ENCODE measurements at places on chromosomes 7 and 10.

DNA sequence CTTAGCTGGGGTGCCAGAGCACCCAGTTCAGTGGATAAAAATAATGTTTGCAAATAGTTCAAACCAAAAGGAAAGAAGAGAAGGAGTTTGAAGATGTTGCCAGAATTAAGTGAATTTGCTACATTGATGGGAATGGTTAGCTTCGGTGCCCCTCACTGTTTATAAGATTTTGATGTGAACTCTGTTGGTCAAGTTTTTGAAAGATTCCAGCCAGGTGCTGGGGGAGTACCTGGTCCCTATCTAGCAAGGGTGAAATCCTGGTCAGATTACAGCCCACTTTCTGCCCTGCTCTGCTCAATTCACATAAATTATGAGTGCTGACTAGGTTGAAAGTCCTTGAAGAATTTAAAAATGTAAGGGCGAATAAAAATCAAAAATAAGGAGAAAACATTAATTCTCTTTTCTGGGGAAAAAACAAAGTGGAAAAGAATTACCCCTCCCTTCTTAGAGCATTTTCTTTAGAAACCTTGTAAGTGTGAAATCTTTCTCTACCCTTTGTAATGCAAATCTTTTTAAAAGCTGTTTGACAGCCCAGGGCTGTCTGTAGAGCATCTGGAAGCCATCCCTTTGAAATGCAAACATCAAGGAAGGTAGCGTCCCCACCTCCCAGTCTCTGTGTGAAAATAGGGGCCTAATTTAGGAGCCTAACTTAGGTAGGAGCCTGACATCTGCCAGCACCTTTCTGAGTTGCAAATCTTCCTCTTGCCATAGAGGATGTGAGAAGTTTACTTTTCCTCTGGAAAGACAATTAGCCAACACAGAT lies 1.4 kb upstream of the GIMAP5 start:
- DNase-seq, result no peak

GRCh38 chr7:135537905-135538304 lies 19.8 kb upstream of the NUP205 start:
- DNase-seq, result no peak

DNA sequence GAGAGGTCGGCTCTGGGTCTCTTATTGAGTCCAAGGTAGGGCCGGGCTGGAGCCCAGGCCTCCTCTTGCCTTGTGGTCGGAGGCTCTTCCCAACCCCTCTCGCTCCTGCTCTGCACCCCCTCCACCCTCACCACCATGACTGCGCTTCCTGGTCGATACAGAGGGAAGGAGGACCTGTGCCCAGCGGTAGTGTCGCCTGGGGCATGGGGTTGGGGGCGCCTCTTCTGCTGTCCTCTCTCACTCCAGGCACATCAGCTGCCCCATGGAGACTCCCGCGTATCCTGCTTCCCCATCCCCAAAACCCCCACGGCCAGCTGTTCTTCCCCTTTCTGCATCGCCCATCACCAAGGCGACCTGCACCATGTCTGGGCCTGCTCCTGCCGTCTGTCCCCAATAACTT lies 44.4 kb downstream of the TMEM270 start:
- no peak for DNase-seq

GRCh38 chr10:78047314-78047891 lies 13.7 kb downstream of the RPS24 start:
- peak; percentile 89 for DNase-seq

DNA sequence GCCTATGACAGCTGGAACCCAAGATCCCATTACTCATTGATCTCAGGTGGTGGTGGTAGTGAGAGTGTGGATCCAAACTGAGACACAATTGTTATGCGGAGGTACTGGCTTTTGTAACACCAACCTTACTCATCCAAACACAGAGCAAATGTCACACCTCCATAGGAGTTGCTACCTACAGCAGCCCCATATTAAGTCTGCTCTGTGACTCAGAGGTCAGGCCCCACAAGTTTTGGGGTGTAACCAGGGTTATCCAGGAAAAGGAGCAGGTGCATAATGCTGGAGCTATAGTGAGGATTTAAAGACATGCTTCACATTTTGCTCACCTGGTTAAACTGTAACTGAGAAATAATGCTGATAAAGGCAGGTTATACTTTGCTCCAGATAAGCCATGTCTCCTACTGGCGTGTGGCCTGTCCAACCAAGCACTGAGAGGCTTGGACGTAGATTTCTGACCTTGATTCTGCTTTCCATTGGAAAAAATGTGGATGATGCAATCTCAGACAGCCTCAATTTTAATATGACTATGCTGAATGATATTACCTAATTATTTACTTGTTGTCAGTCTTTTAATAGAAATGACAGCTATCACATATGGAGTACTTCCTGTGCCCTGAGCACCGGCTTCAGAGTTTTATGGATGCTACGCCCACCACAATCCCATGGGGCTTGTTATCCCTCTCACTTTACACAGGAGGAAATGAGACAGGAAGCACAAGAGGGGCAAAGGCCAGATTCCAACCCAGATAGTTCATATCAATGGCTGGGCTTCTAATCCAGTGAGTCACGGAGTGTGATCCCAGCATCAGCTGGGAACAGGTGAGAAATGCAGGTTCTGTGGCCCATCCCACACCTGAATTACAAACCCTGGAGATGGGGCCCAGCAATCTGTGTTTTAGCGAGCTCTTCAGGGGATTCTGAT lies 181.3 kb downstream of the CHN2 start:
- DNase-seq, result peak; percentile 67

DNA sequence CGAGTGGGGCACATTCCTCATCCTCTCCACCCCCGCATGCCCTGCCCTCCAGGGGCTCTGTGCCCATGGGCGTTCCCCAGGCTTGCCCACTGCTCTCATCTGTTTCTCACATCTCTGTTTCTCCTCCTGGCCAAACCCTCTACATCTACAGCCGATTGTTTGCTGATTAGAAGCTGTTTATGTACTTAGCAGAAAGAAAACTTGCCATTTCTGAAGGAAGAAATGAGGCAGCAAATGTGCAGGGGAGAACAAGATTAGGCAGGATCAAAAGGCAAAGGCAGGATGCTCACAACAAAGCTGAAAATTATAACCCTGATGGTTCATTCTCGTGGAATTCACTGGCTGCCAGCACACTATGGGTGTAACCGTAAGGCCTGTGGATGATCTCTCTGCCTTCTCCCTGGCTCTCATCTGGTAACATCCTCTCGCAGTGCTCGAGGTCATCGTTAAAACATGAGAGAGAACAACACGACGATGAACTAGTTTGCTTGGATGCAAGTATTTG lies 111.6 kb upstream of the KLF14 start:
- no peak for DNase-seq

DNA sequence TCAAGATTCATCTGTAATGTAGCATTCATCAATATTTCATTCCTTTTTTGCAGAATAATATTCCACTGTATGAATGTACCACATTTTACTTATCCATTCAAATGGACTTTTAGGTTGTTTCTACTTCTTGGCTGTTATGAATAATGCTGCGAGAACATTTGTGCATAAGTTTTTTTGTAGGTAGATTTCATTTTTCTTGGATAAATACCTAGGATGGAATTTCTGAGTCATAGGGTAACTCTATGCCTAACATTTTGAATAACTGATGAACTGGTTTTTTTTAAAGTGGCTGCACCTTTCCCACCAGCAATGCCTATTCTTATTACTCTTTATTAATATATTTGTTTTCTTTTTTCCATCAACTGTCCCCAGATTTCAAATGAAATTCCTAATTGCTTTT lies 9.1 kb upstream of the XPNPEP1 start:
- DNase-seq, result no peak

DNA sequence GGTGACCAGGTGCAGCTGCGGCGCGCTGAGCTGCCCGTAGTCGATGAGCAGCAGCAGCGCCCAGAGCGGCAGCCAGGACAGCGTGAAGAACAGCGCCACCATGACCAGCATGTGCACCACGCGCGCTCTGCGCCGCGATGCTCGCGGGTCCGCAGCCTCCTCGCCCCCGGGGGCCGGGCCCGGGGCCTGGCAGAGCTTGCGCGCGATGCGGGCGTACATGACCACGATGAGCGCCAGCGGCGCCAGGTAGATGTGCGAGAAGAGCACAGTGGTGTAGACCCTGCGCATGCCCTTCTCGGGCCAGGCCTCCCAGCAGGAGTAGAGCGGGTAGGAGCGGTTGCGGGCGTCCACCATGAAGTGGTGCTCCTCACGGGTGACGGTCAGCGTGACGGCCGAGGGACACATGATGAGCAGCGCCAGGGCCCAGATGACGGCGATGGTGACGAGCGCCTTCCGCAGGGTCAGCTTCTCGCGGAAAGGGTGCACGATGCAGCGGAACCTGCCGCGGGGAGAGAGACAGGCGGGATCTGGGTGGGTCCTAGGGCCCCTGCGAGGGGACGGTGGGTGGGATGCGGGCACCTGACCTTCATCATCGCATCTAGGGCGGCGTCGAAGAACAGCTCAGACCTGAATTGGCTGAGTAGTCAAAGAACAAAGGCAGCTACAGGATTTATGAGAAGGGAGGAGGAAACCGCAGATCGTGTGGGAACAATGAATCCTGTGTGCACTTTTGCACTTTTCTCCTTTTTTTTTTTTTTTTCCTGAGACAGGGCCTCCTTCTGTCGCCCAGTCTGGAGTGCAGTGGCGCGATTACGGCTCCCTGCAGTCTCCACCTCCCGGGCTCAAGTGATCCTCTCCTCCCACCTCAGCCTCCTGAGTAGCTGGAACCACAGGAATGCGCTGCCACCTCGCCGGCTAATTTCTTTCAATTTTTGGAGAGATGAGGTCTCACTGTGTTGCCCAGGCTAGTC lies 22.4 kb upstream of the PPA1 start:
- DNase-seq, result no peak

DNA sequence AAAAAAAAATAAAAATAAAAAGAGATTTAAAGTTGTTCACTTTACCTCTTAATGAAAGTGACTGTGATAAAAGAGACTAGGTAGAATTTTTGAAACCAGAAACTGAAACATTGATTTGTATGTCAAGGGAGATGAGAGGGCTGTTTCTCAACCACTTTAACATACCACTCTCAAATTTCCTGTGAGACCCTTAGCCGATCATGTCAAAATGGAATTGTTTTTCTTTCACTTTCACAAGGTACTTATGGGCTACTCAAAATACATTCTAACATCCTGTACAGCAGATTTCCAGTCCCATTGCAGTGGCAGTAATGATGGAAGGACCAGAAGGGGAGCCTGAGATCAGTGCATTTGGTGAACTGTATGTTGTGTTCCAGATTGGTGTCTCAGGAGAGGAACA lies 261.2 kb downstream of the PPP1R3A start:
- DNase-seq, result no peak

- no peak for DNase-seq
Observed at GRCh38 chr10:113127261-113127900, 177.3 kb downstream of the TCF7L2 start.

DNA sequence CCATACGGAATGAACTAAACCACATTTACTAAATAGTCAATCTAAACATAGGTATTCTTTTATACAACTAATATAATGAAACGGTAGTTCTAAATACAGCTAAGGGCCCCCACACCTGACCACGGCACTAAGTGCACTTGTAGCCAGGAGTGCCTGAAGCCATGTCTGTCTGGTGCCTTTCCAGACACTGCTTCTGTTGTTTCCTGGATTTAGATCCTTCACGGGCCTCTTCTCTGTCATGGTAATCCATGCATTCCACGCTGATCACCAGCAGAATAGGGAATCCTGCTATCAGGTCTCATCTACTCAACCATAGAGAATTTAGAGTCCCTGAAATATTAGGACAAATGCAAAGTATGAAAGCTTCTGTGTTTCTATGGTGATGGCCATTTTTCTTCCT lies 37.8 kb downstream of the OSBPL3 start:
- DNase-seq, result no peak

GRCh38 chr10:78290131-78290750 lies 256.6 kb downstream of the RPS24 start:
- no peak for DNase-seq

- no peak for DNase-seq
Observed at GRCh38 chr7:103921692-103922091, 67.8 kb downstream of the RELN start.

DNA sequence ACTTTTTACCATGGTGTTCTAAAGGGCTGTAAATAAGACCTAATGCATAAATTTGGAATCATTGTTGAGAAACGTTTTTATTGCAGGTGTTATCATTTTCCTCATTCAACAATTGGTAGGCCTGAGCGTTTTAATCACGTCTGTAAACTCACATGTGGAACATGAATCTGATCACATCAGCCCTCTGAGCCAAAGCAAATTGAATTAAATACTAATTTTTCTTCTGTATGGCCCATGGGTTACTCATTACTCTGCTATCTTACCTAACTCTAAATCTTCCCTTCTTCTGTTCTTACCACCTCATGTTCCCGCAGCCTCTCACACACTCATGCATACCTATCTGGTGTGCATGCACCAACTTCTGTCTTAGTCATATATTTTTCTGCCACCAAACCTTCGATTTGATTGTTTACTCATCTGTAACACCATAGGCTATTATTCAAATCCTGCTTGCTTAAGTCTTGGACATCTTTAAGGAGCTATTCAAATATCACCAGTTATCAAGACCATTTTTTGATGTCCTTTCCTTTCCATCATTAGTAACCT lies 82.3 kb downstream of the NXPH1 start:
- no peak for DNase-seq

- no peak for DNase-seq
Observed at GRCh38 chr10:128028508-128029289, 97.5 kb downstream of the MKI67 start.

DNA sequence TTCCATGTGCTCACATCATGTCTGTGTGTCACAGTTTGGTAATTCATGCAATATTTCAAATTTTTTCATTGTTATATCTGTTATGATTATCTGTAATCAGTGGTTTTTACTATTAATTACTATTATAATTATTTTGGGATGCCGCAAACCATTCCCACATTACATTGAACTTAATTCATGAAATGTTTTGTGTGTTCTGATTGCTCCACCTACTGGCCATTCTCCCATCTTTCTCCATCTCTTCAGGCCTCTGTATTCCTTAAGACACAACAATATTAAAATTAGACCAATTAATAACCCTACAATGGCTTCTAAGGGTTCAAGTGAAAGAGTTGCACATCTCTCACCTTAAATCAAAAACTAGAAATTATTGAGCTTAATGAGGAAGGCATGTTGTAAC lies 398.5 kb downstream of the PCDH15 start:
- DNase-seq, result peak; percentile 29

- DNase-seq, result no peak
Observed at GRCh38 chr10:31822616-31823318, 105.9 kb downstream of the ARHGAP12 start.

- no peak for DNase-seq
Observed at GRCh38 chr7:73504017-73504416, 18.1 kb downstream of the BAZ1B start.

GRCh38 chr7:128739990-128740682 lies 977 bp downstream of the CALU start:
- DNase-seq, result peak; percentile 10

DNA sequence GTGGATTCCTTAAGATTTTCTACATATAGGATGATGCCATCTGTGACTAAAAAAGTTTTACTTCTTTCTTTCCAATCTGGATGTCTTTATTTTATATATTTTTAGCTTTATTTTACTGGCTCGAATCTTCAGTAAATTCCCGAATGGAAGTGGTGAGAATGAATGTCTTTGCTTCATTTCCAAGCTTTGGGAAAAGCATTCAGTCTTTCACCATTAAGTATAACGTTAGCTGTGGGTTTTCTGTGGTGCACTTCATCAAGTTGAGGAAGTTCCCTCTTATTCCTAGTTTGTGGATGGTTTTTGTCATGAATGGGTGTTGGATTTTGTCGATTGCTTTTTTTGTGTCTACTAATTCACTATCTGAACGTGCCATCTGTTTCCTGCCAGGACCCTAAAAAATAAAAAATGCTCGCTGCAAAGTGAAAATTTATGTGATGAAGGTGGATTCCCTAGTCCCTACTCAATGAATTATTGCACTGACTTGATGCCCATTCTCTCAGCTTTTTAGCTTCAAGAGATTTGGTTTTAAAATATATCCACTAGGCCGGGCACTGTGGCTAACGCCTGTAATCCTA lies 90.2 kb upstream of the CARD11 start:
- no peak for DNase-seq

GRCh38 chr10:109067031-109067430 lies 856.3 kb downstream of the XPNPEP1 start:
- no peak for DNase-seq

All from kidney capillary endothelial cell (primary cell).